CD4-positive, alpha-beta memory T cell (primary cell): ENCODE measurements at places on chromosomes 4 and X. TPM values are rescaled to one million over a fixed set of nuclear protein-coding genes. Genes with fewer than 3 reads are reported as not detected.

The ADH4 gene
- total RNA-seq, result not detected

The LRCH2 gene
- not detected for total RNA-seq

The GYG2 gene
- total RNA-seq, result not detected

The SMIM10L2A gene
- total RNA-seq, result 2.8 TPM

The ASIC5 gene
- total RNA-seq, result not detected

The KLHL4 gene
- total RNA-seq, result not detected

The OPRPN gene
- not detected for total RNA-seq

The EGFL6 gene
- not detected for total RNA-seq

The STATH gene
- not detected for total RNA-seq

The TCEAL6 gene
- not detected for total RNA-seq

The MAGEC3 gene
- total RNA-seq, result not detected

The SORBS2 gene
- total RNA-seq, result not detected

- no peaks in the 10 kb centered on the region for H3K36me3 ChIP-seq
- H3K27ac ChIP-seq, result peak overlapping the region; percentile 14
- H3K4me1 ChIP-seq, result peaks cover 20% of the 10 kb centered on the region
- H3K4me3 ChIP-seq, result peak overlapping the region; percentile 14
- no peak for DNase-seq
Observed at GRCh38 chrX:153739754-153740486, 15.3 kb downstream of the ABCD1 start.

DNA sequence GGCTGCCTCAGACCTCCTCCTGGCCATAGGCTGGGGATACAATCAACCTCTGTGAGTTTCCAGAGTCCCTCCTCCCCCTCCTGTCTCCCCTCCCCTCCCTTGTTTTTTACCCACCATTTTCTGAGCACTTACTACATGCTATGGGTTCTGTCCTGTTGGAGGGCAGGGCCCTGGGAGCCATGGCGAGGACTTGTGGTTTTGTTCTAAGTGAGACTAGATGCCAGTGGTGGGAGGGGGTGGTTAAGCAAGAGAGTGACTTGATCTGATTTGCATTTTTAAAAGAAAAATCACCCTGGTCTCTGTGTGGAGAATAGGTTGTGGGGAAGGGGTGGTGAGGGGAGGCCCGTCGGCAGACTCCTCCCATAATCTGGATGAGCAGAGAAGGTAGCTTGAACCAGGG is 39.5 kb downstream of the EFNB1 start:
- H3K27ac ChIP-seq, result no peak overlapping the region
- H3K27me3 ChIP-seq, result no peaks in the 10 kb centered on the region
- no peaks in the 10 kb centered on the region for H3K36me3 ChIP-seq

- no peak overlapping the region for H3K27ac ChIP-seq
- no peak for DNase-seq
- H3K36me3 ChIP-seq, result no peaks in the 10 kb centered on the region
- no peaks in the 10 kb centered on the region for H3K27me3 ChIP-seq
Observed at GRCh38 chr4:682490-683172, 6.3 kb downstream of the SLC49A3 start.

DNA sequence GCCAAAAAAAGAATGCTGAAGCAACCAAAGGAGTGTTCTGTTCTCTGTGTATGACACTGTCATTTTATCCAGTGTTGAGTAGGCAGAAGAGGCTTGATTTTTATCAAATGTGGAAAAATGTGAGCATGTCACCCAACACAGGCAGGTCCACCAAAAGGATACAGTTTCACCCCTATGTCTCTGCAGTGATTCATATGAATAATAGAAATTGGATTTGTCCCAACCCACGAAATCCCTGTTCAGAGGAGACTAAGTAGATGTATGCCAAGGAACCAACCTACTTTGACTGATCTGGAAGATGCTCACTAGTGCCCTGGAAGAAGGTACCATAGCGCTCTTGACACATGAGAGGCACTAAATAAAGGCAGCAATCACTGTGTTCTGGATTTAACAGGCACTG is 72.5 kb downstream of the FGF13 start:
- no peak for DNase-seq
- no peaks in the 10 kb centered on the region for H3K27me3 ChIP-seq
- no peak overlapping the region for H3K4me3 ChIP-seq
- no peaks in the 10 kb centered on the region for H3K4me1 ChIP-seq
- no peak overlapping the region for H3K27ac ChIP-seq
- no peaks in the 10 kb centered on the region for H3K36me3 ChIP-seq

GRCh38 chr4:48122756-48123155 is 11.3 kb downstream of the TXK start:
- no peak for DNase-seq
- no peak overlapping the region for H3K4me3 ChIP-seq
- peaks cover 90% of the 10 kb centered on the region for H3K4me1 ChIP-seq
- H3K27me3 ChIP-seq, result no peaks in the 10 kb centered on the region
- H3K36me3 ChIP-seq, result no peaks in the 10 kb centered on the region

DNA sequence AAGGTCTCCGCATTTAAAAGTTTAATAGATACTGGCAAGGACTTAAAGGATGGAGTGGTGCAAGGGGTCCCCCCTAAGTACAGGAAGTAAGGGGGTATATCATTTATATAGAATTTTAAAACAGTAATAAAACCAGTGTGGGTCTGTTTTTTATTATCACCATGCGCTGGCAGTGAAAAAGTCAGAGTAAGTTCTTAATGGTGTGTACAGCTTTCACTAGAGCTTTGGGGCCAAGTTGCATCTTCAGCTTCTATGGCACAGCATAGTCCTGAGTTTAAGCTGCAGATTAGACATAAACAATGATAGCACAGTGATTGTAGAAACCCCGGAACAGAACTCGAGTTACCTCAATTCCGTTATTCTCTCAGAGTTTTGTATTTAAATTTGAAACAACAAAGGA is 27.6 kb downstream of the RHOH start:
- no peak for DNase-seq
- H3K36me3 ChIP-seq, result peaks cover 3% of the 10 kb centered on the region
- no peak overlapping the region for H3K4me3 ChIP-seq
- H3K27me3 ChIP-seq, result no peaks in the 10 kb centered on the region

- no peak overlapping the region for H3K4me3 ChIP-seq
- no peak for DNase-seq
- no peaks in the 10 kb centered on the region for H3K27me3 ChIP-seq
- H3K27ac ChIP-seq, result no peak overlapping the region
- no peaks in the 10 kb centered on the region for H3K36me3 ChIP-seq
Observed at GRCh38 chr4:168822481-168822880, 187.6 kb downstream of the CBR4 start.

- H3K27ac ChIP-seq, result no peak overlapping the region
- DNase-seq, result no peak
- H3K36me3 ChIP-seq, result no peaks in the 10 kb centered on the region
- H3K27me3 ChIP-seq, result no peaks in the 10 kb centered on the region
- no peak overlapping the region for H3K4me3 ChIP-seq
- no peaks in the 10 kb centered on the region for H3K4me1 ChIP-seq
Observed at GRCh38 chr4:81452452-81453006, 19.2 kb downstream of the RASGEF1B start.

- peak overlapping the region; percentile 78 for H3K4me3 ChIP-seq
- no peak for DNase-seq
- peak overlapping the region; percentile 66 for H3K27ac ChIP-seq
- no peaks in the 10 kb centered on the region for H3K36me3 ChIP-seq
- peaks cover 37% of the 10 kb centered on the region for H3K4me1 ChIP-seq
- no peaks in the 10 kb centered on the region for H3K27me3 ChIP-seq
Observed at GRCh38 chrX:1451661-1452515, 821 bp downstream of the ASMTL start.

DNA sequence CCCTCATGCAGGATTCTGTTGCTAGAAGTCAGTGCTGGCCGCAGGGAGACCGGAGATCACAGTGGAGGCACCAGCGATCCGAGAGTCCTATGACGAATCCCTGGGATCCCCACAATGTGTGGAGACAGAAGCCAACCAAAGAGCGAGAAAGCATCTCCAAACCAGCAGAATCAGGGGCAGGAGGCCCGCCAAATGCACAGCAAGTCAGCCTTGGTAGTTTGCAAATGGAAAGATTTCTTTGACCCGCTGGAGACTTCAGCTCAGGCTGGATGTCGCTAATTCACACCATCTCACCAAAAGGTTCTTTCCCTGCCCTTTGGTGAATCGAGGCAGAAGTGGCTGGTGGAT is 505 bp upstream of the PKD2 start:
- no peak overlapping the region for H3K4me3 ChIP-seq
- no peak overlapping the region for H3K27ac ChIP-seq
- no peaks in the 10 kb centered on the region for H3K36me3 ChIP-seq
- H3K4me1 ChIP-seq, result peaks cover 18% of the 10 kb centered on the region
- no peaks in the 10 kb centered on the region for H3K27me3 ChIP-seq
- DNase-seq, result no peak

DNA sequence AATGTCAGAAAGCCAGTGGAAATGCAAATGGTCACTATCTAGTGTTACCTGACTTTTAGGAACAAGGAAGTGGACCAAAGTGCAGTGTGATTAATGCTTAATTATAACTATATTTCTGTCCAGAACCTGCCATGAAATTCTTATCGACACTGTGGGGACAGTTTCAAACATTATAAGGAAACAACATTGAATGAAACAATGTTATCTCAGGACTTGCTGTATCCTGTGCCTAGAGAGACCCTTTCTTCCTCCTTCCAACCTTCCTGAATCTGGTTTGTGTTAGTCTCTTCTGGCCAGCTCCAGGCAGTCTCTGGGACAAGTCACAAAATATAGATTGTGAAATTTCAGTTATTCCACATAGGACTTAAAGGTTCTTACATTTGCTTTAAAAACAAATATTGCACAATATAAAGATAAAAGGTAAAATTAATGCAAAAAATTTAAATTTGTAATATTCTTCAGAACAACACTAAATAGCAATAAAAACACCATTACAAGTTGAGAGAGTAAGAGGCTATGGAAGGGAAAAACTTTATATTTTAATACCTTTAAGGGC is 203.4 kb downstream of the ZNF674 start:
- no peaks in the 10 kb centered on the region for H3K4me1 ChIP-seq
- no peak overlapping the region for H3K4me3 ChIP-seq
- no peaks in the 10 kb centered on the region for H3K36me3 ChIP-seq

GRCh38 chr4:3074846-3075651 is 568 bp downstream of the HTT start:
- no peaks in the 10 kb centered on the region for H3K27me3 ChIP-seq
- H3K27ac ChIP-seq, result peak overlapping the region; percentile 75
- peak overlapping the region; percentile 87 for H3K4me3 ChIP-seq
- peak; percentile 39 for DNase-seq

- no peaks in the 10 kb centered on the region for H3K36me3 ChIP-seq
- DNase-seq, result no peak
- no peak overlapping the region for H3K27ac ChIP-seq
- H3K27me3 ChIP-seq, result no peaks in the 10 kb centered on the region
Observed at GRCh38 chrX:928606-929005, 283.8 kb downstream of the CRLF2 start.

- H3K27ac ChIP-seq, result peak overlapping the region; percentile 3
- no peaks in the 10 kb centered on the region for H3K36me3 ChIP-seq
- H3K27me3 ChIP-seq, result no peaks in the 10 kb centered on the region
- no peak for DNase-seq
- H3K4me3 ChIP-seq, result peak overlapping the region; percentile 59
Observed at GRCh38 chrX:53442322-53442631, 8.1 kb upstream of the HSD17B10 start.

DNA sequence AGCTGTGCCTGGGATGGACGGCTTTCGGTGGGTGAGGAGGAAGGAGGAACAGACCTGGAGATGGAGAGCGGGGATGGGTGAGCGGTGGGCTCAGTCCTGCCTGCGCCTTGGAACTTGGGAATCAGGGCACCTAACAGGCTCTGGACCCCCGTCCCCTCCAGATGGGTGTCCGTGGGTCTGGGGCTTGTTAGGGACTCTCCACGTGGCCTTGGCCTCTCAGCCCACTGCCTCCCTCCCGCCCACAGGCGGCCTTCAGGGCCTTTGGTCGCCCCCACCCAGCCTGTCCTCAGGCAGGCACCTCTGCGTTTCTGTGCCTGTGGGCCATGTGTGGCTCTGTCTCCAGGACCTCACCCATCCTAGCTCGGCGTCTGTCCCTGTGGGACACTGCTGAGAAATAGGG is 29.0 kb downstream of the TRMT44 start:
- no peak overlapping the region for H3K27ac ChIP-seq
- H3K27me3 ChIP-seq, result no peaks in the 10 kb centered on the region
- no peak for DNase-seq
- H3K4me3 ChIP-seq, result no peak overlapping the region
- no peaks in the 10 kb centered on the region for H3K4me1 ChIP-seq

GRCh38 chrX:136711147-136711546 is 63.2 kb downstream of the CD40LG start:
- DNase-seq, result no peak
- H3K27me3 ChIP-seq, result no peaks in the 10 kb centered on the region
- H3K4me1 ChIP-seq, result peaks cover 56% of the 10 kb centered on the region
- peak overlapping the region; percentile 56 for H3K27ac ChIP-seq
- no peak overlapping the region for H3K4me3 ChIP-seq

DNA sequence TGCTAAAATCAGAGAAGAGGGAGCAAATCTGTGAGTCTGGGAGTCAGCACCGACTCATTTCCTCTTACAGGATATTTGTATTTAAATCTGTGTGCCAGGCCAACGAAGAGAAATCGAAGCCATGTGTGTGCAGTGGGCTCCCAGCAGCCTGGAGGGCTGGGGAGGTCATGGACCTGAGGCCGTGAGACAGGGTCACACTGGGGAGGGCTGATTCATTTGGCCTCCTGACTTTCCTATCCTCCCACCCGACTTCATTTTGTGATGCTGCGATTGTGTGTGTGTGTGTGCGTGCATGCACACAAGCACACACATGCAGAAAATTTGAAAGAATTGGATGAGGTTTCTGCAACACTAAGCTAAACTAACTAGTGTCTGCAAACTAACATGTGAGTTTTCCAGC is 48.7 kb upstream of the STX18 start:
- H3K4me1 ChIP-seq, result no peaks in the 10 kb centered on the region
- no peak overlapping the region for H3K27ac ChIP-seq
- no peaks in the 10 kb centered on the region for H3K27me3 ChIP-seq
- no peak for DNase-seq
- H3K36me3 ChIP-seq, result no peaks in the 10 kb centered on the region

DNA sequence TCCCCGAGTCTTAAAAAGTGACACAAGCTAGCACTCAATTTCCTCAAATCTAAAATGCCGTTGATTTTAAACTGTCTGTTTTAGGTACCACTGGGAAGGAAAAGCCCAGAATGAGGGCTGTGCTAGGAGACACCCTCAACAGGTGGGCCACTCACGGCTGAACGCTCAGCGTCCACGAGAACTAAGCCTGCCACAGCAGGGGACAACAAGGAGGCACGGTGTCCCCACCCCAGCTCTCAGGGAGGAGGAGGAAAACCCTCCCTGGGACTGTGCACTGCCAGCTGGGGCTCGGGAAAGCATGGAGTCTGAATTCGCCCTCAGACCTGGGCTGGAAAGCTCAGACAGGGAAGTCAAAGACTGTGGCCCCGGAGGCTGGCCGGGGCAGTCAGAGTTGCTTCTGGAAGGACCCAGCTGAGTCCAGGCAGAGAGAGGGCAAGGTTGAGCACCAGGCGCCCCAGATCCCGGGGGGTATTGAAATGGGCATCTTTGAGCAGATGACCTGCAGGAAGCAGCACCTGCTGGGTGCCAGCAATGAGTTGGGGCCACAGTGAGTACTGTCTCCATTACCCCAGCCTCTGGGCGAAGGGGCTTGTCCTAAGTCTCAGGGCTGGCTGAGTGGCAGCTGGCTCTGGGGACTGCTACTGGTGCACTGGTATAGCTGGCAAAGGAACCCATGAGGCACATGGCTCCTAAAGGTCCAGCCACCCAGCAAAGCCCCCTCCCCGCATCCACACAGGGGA is 769 bp upstream of the CPZ start:
- no peak overlapping the region for H3K4me3 ChIP-seq
- DNase-seq, result no peak
- H3K27ac ChIP-seq, result no peak overlapping the region
- H3K27me3 ChIP-seq, result no peaks in the 10 kb centered on the region
- no peaks in the 10 kb centered on the region for H3K36me3 ChIP-seq

GRCh38 chrX:118392716-118393115 is 46.8 kb downstream of the WDR44 start:
- no peak for DNase-seq
- no peak overlapping the region for H3K4me3 ChIP-seq
- peaks cover 8% of the 10 kb centered on the region for H3K36me3 ChIP-seq
- H3K27ac ChIP-seq, result no peak overlapping the region
